H9 (cell line): ENCODE measurements at places on chromosomes 1 and 21. TPM values are rescaled to one million over a fixed set of nuclear protein-coding genes. Genes with fewer than 3 reads are reported as not detected.

GRCh38 chr1:40092706-40093639 lies 4.1 kb downstream of the PPT1 start:
- DNase-seq: no peak

DNA sequence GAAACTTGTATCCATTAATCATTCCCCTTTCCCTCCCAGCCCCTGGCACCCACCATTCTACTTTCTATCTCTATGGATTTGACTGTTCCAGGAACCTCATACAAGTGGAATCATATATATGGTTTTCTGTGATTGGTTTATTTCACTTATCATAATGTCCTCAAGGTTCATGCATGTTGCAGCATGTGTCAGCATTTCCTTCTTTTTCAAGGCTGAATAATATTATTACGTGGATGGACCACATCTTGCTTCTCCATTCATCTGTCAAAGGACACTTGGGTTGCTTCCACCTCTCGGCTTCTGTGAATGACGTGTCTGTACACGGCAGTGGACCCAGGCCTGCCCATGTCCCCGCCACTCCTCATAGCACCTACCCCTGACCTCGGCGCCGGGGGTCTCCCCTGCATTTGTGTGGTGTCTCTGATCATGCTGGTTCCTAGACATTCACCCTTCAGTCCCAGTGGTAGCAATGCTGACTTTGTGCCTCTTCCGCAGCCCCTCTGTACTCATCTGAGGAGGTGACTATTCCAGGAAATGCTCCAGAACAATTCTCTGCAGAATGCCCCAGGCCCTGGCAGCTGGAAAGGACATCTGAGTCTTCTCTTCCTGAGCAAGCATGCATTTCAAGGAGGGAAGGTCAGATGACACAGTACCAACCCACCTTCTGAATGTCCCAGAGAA lies 136.9 kb downstream of the PSMG1 start:
- DNase-seq: no peak

DNA sequence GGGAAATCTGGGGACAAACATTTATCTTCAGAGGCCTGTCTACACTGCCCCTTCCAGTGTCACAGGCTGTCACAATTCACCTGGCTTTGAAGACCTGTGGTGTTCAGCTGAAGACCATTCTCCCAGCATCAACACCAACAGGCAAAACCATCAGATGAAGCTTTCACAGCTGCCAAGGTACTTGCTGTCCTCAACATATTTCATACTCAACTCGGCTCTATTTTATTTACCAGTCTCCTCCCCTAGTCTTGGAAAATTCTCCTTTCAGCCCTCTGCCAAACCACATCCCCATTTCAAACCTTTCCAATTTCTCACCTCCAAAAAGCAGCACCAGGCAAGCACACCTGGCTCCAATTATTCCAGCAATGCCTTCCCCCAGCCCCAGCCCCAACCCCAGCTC lies 108.8 kb downstream of the TGFBR3 start:
- DNase-seq: no peak

- no peak for DNase-seq
Observed at GRCh38 chr1:89850844-89851415, 30.1 kb downstream of the LRRC8D start.

DNA sequence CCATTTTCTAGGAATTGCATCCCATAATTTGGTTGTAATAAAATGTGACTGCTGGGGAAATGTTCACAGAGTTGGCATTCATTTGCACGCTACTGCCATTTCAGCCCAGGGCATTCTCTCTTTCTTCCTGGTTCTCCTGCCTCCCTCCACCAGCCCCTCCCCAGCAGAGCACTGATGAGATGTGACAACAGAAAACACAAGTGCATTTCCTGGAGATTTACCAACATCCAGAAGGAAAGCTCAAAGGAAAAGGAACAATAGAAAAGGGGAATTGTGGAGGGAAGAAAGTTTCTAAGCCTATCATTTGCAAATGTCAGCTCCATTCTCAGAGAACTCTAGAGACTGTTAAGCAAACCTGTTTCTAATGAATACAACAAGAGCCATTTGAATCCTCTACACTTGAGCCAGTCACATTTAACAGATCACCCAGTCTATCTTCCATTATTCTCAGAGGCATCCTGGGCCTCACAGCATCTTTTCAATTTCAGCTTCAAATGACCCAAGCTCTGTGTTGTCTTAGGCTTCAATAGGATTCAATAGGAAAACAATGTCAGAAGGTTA lies 395.6 kb upstream of the PBX1 start:
- DNase-seq: no peak

DNA sequence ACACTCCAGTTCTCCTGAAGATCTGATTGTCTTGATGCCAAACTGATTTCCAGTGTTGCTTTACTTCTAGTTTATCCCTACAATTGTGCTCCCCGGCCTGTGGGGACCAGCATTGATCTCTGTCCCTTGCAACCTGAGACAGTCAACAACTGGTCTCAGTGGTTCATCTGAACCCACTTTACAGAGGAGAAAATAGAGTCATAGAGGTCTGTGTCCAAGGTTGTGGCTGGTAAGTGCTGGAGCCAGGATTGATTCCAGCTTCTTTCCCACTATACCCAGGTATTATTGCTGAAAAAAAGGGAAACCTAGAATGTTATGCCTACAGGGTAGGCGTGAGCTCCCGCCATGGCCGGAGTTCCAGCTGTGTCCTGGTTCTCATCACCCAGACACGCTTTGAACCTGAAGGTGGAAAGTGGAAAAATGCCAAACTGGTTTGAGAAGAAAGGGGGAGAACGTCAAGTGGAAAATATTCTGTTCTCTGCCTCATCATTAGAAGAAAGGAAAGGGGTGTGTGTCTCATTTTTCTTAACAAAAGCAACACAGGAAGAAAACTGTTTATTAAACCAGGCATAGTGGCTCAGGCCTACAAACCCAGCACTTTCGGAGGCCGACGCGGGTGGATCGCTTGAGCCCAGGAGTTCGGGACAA lies 60.7 kb upstream of the ITPKB start:
- DNase-seq: no peak

DNA sequence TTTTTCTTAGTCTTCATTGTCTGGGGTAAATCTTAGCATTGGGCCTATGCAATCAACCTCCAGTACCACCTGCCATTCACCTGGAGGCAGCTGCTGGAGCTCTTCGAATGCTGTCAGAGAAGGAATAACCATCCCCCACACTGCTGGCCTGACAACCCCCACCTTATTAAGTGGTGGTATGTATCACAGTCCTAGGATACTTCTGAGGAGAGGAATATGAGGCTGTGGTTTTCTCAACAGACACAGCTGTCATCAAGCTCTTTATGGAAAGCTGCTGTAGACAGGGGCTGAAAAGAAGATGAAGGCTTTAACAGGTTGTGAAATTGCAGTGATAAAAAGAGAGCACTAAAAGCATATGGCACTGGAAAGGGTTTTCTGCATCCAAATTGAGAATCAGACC lies 61.7 kb downstream of the TSEN15 start:
- no peak for DNase-seq

GRCh38 chr21:42356046-42356445 lies 5.3 kb upstream of the TFF2 start:
- no peak for DNase-seq

DNA sequence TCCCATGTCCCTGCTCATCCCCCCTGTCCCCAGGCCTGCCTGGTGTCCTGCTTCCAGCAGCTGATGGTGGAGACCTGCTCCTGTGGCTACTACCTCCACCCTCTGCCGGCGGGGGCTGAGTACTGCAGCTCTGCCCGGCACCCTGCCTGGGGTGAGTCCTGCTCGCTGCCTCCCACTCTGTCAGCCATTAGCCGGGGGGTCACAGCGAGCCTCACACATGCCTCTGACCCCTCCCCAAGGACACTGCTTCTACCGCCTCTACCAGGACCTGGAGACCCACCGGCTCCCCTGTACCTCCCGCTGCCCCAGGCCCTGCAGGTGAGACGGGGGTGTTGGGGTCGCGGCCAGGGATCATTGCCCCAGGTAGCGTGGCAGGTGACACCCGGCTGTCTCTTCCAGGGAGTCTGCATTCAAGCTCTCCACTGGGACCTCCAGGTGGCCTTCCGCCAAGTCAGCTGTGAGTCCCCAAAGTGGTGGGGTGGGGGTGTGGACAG lies 10.0 kb downstream of the SCNN1D start:
- peak; percentile 79 for DNase-seq

DNA sequence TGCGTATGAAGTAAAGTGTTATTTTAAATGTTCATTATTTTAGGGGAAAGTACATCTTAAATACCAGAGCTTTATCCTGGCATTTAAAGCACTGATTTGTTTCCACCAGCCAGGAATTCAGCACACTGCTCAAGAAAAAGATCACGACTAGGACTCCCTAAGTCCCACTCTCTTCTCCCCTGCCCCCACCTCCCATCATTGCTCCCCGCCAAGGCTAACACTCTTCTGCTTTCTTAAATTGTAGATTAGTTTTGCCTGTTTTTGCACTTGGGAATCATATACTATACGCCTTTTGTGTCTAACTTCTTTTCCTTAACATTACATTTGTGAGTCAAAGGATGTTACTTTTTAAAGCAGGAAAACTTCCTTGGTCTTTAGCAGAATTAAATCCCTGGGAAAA lies 37.5 kb upstream of the C1orf105 start:
- no peak for DNase-seq

DNA sequence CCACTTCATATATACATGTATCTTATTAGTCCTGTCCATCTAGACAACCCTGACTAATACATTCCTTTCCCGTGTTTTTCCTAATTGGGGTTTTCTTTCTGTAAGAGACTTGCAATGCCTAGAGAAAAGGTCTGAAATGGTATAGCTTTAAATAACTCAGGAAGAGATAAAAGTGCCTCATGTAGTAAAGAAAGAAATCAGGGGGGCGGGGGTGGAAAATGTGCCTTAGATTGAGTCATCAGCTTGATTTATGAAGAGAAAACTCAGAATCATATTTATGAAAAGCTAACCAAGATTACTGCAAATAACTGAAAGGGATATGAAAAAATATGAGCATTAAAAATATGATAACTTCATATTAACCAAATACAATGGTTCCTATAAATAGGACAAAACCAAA lies 345.8 kb upstream of the CHRM3 start:
- DNase-seq: no peak

GRCh38 chr1:207962716-207963426 lies 51.9 kb upstream of the CD34 start:
- no peak for DNase-seq

DNA sequence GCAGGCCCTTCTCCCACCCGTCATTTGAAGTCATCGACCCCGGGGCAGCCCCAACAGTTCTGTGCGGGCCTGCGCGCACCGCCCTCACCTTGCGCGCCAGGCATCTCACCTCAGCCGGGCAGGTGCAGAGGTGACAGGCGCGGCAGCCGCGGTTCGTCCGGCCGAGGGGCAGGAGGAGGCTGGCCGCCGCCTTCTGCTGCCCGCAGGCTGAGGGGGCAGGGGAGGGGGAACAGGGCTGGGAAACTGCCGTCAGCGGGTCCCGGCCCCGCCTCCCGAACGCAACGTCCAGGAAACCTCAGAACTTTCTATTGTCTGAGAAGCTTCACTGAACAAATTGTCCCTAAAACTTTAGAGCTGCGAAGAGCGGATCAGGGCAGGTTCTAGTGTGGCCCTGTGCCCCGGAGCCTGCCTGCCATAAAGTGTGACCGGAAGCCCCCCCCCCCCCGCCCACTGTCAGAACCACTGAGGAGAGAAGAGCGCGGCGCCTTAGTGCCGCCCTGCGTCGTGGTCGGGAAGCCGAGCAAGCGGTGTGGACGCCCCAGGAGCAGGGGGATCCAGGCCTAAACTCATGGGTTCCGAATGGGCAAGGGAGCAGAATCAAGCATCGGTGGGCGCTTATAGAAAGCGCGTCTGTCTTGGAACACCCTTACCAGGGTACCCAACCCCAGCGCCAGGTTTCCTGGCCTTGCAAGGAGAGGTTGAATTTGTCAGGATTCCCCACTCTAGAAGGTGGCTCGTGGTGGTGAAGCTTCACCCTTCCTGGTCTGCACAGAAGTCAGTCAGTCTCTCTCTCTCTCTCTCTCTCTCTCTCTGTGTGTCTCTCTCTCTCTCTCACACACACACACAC lies 13.3 kb upstream of the TBX15 start:
- peak; percentile 46 for DNase-seq

GRCh38 chr1:245991266-245991665 lies 515.8 kb downstream of the SMYD3 start:
- no peak for DNase-seq

DNA sequence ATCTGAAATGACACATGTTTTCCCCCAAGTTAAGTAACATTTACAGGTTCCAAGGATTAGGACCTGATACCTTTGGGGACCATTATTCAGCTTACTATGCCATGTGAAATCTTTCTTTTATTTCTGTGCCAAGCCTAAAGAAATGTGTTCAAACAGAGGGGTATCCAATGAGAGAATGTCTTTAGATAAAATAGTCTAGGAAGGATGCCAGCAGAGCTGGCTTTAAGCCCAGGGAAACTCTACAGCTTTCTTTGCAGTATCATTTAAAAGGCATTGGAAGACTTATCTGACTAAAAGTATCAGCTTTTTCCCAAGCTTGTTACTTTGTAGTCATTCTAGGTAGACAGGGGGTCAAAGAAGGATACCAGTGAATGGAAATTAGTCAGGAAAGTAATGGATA lies 860.4 kb downstream of the PLA2G4A start:
- no peak for DNase-seq

- no peak for DNase-seq
Observed at GRCh38 chr1:227909188-227909587, 38.5 kb downstream of the WNT9A start.

- no peak for DNase-seq
Observed at GRCh38 chr1:34408011-34408410, 231.3 kb downstream of the C1orf94 start.

DNA sequence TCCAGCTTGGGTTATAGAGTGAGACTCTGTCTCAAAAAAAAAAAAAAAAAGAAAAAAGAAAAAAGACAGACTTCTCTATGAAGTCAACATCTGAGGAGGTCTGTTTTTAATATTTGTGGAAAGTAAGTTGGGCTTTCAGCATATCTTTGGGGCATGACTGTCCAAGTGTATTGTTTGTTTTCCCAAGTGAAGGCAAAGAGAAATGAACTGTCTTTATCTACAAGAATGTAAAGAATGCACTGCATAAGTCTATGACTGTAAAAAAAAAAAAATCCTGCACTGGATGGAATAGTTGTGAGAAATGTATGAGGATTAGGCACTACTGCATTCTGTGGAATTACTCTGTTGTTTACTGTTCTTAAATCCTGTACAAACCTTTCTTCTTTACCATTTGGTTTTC lies 45.6 kb upstream of the TMEM61 start:
- no peak for DNase-seq

GRCh38 chr1:19317126-19317910 lies 5.2 kb downstream of the SLC66A1 start:
- peak; percentile 79 for DNase-seq

- DNase-seq: no peak
Observed at GRCh38 chr1:154962156-154962749, 671 bp upstream of the PYGO2 start.

The FAM131C gene
- 0.48 and 0.61 TPM in 2 replicates for total RNA-seq

The TMIGD3 gene
- not detected in 2 replicates for total RNA-seq

The MTARC2 gene
- total RNA-seq: 4.2 and 7.7 TPM in 2 replicates

The FCRL5 gene
- 0.98 and 1.1 TPM in 2 replicates for total RNA-seq

The SLC45A1 gene
- total RNA-seq: 0.63 and 1.1 TPM in 2 replicates

The GBP2 gene
- not detected in 2 replicates for total RNA-seq

The KDF1 gene
- 17.6 and 19.5 TPM in 2 replicates for total RNA-seq

The BGLAP gene
- total RNA-seq: 2.4 and 3.0 TPM in 2 replicates

The C1orf159 gene
- 10.1 and 12.3 TPM in 2 replicates for total RNA-seq

The CYP4A22 gene
- not detected in 2 replicates for total RNA-seq
